ENCODE measurements at places on chromosomes 7 and 10.

DNA sequence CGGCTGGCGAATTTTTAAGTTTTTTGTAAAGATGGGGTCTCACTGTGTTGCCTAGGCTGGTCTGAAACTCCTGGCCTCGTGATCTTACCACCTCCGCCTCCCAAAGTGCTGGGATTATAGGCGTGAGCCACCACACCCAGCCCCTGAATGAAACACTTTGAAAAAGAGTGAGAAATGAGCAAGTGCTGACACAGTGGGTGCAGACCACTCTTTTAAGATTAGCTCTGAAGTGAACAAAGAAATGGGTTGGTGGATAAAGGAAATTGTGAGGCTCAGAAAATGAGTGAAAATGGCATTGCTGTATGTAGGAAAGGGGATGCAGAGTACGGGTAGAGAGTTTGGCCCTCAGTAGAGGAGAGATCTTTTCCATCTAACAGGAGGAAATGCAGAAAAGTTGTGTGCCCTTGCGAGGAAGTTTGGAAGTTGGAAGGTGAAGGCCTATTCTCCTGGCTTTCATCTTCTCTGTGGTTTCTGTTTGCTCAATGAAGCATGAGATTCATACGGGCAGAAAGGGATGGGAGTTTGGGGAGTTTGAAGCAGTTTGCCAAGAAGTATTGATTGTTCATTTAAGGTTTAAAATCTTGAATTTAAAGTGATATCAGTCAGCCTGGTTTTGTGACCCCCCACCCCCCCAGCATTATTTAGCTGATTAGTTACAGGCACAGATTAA lies 11.0 kb downstream of the MAPK8 start:
- DNase-seq = no peak

DNA sequence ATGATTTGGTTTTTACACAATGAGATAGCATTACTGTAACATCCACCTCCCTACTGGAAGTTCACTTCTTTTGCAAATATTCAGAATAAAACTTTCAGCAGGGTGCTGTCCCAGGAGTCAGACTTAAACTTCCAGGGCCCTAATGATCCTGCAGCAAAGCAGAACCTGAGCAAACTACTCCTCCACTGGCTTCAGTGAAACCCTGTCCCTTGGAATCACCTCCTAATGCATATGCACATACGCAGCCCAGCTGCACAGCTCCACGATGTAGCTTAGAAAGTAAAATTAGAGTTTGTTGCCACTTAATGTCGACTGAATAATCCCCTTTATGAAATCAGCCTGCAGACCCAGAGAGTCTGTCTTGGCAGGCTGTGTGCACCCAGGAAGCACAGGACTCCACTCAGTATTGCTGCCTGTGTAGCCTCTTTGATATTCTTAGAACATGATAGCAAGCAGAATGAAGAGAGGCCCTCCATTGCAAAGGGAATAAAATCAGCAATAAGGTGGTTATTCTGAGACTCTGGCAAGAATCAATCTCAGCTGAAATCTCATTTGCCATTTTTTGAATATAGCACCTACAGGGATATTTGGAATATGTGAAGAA lies 1.6 kb downstream of the NPSR1 start:
- no peak for DNase-seq

GRCh38 chr10:80561950-80562349 lies 24.2 kb downstream of the SH2D4B start:
- DNase-seq = no peak

DNA sequence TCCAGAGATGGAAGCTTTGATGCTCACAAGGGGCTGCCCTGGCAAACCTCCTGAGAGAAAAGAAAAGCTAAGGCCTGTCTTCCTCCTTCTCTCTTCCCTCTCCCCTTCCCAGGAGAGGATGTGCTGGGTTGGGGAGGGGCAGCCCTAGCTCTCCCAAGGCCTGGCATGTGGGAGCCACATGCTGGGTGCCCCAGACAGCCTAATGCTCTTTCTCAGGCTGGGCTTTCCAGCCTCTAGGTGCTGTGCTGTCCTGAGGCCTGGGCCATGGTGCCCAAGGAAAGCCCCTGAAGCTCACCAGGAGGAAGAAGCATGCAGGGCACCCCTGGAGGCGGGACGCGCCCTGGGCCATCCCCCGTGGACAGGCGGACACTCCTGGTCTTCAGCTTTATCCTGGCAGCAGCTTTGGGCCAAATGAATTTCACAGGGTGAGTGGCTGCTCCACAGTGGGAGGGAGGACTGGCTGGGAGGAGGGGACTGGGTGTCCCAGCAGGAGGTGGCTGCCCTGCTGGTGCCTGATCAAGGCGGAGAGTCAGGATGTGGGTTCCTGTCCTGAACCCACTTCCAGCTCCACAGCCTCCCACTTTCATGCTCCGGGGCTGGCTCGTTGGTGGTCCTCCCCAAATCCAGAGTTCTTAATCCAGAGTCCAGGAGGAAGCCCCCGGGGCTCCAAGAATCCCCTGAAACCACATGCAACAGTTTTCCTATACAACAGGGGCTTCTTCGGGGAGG lies 1.7 kb downstream of the CPA5 start:
- no peak for DNase-seq

GRCh38 chr7:105862770-105863169 lies 13.6 kb downstream of the ATXN7L1 start:
- DNase-seq = no peak

Measured in SIG-M5 (cell line).